ENCODE measurements at places on chromosomes 7 and 10.

GRCh38 chr7:155286686-155287085, 11.0 kb upstream of the INSIG1 start:
- no peak for DNase-seq
- no peaks in the 10 kb centered on the region for H3K4me1 ChIP-seq
- H3K4me3 ChIP-seq = no peak overlapping the region
- H3K27me3 ChIP-seq = no peaks in the 10 kb centered on the region
- no peaks in the 10 kb centered on the region for H3K36me3 ChIP-seq
- no peak overlapping the region for H3K27ac ChIP-seq

DNA sequence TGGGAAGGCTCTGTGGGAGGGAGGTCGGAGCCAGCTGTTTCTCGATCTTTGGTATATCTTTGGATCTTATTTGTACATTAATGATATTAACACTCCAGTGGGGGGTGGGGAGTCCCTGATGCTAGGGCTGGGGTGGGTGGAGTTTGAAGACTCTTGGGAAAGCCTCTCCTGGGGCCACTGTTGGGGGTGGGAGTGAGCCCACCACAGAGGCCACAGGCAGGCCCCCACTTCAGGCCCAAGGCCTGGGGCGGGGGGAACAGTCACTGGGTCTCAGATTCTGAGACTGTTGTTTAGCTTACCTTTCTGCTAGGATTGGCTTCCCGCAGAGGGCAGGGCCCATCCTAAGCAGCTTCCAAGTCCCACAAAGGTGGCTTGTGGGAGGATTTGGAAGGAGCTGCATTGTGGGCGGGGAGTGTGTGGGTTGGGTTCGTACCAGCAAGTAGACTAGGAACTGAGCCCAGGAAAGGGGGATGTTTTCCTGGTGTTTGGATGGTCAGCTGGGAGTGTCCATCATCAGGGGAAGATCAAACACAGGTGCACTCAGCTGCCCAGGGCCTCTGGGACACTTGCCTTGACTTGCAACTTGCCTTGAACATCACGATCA, 11.9 kb downstream of the YKT6 start:
- H3K27me3 ChIP-seq = no peaks in the 10 kb centered on the region
- DNase-seq = no peak
- H3K4me1 ChIP-seq = no peaks in the 10 kb centered on the region
- H3K36me3 ChIP-seq = no peaks in the 10 kb centered on the region
- no peak overlapping the region for H3K27ac ChIP-seq
- H3K4me3 ChIP-seq = no peak overlapping the region

DNA sequence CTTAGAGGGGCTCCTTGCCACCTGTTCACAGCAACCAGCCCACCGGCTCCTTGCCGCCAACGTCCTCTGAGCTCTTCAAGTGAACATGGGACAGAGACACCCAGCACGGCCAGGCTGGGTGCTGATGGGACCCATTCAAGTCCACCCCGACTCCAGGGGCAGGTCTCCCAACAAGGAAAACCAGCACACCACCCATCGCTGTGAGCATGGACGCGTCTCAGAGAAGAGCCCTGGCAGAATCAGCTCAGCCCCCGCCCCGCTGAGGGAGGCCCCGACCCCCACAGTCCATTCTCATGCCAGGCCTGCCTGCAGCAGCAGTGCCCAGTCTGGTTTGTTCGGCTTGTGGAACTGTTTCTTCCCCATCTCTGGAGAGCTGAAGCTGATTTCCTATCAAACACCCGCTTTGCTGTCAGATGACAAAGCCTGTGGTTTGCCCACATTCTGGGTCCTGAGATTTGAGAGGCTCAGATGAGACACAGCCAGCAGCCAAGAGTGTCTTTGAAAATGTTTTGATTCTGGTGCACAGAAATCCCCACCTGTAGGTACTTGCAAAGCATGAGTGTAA, 216.6 kb downstream of the ZMYND11 start:
- H3K36me3 ChIP-seq = no peaks in the 10 kb centered on the region
- DNase-seq = no peak
- no peaks in the 10 kb centered on the region for H3K27me3 ChIP-seq
- H3K4me3 ChIP-seq = no peak overlapping the region

GRCh38 chr7:142439739-142440138, 181.9 kb upstream of the PRSS58 start:
- H3K36me3 ChIP-seq = no peaks in the 10 kb centered on the region
- no peaks in the 10 kb centered on the region for H3K27me3 ChIP-seq
- H3K4me3 ChIP-seq = no peak overlapping the region

- DNase-seq = no peak
- H3K27me3 ChIP-seq = no peaks in the 10 kb centered on the region
- no peaks in the 10 kb centered on the region for H3K4me1 ChIP-seq
Measured at GRCh38 chr7:105976868-105977267, 13.8 kb downstream of the CDHR3 start.
